Natural killer cell treated with Interleukin-12 subunit alpha and Interleukin-12 subunit beta and Interleukin-15 and Interleukin-18, amount 100 ng/mL, for 72 hours (primary cell): ENCODE measurements at places on chromosomes 6 and 20.

DNA sequence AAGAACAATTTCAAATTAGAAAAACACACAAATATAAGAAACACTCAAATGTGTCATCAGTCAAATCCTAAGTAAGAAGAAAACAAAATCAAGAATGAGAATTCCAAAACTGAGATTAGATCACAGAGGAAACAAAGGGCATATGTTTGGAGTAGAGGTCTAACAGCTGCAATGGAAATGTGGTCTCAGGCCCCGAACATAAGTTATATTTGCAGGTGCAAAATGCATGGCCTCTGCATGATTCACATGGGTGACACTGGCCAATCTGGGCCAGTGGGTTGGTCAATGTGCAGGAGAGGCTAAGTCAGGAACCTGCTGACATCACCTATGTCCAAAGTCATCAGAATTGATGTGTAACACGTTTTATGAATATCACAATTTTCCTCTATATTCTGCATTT, 108.5 kb upstream of the MAP7 start:
- DNase-seq, result no peak
- H3K27ac ChIP-seq, result no peak overlapping the region
- no peaks in the 10 kb centered on the region for H3K4me1 ChIP-seq
- no peak overlapping the region for H3K4me3 ChIP-seq
- peaks cover 19% of the 10 kb centered on the region for H3K36me3 ChIP-seq

GRCh38 chr20:25321262-25321831, 69.3 kb downstream of the ABHD12 start:
- H3K36me3 ChIP-seq, result no peaks in the 10 kb centered on the region
- peaks cover 36% of the 10 kb centered on the region for H3K4me1 ChIP-seq
- peak; percentile 74 for DNase-seq
- peak overlapping the region; percentile 81 for H3K27ac ChIP-seq
- peak overlapping the region; percentile 73 for H3K4me3 ChIP-seq
- no peaks in the 10 kb centered on the region for H3K27me3 ChIP-seq

DNA sequence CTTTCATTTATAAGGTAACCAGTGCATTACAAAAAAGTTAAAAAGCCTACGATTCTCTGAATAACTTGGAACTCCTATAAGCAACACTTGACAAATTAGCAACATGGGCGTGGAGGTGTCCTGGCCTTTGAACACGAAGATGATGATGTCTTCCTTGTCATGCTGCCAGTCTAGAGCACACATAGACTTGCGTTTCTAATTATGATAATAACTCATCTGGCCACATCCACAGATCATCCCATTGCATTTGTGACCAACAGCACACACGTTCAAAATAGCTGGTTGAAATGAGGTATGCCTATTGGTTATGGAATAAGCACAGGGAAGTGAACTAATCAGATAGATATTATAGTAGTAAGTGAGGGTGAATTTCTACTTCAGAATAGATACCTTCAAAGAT, 608.9 kb downstream of the PRKN start:
- no peaks in the 10 kb centered on the region for H3K4me1 ChIP-seq
- H3K27me3 ChIP-seq, result no peaks in the 10 kb centered on the region
- H3K4me3 ChIP-seq, result no peak overlapping the region
- DNase-seq, result no peak

GRCh38 chr20:44814937-44815336, 4.6 kb upstream of the RIMS4 start:
- no peaks in the 10 kb centered on the region for H3K36me3 ChIP-seq
- no peak overlapping the region for H3K27ac ChIP-seq
- peaks cover 34% of the 10 kb centered on the region for H3K27me3 ChIP-seq
- no peak for DNase-seq

DNA sequence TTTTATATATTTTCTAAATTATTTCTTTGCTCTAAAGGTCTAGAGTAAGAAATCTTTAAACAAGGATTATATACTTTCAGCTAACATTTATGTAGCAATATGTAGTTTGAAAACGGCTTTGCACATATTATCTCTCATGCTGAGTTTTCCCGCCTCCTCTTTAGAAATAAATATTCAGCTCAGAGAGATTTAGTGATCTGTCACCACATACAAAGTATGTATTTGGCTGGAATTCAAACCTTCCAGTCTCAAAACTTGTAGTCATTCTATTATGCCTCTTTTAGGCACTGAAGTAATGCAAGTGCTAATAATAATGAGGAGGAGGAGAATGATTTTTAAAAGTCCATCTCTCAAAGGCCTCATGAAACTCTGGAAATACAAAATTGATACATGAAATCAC, 525.0 kb downstream of the GRIK2 start:
- DNase-seq, result no peak
- no peaks in the 10 kb centered on the region for H3K4me1 ChIP-seq
- no peak overlapping the region for H3K4me3 ChIP-seq
- no peaks in the 10 kb centered on the region for H3K27me3 ChIP-seq
- H3K36me3 ChIP-seq, result no peaks in the 10 kb centered on the region
- no peak overlapping the region for H3K27ac ChIP-seq
